ENCODE measurements at places on chromosomes 5 and 9.

- DNase-seq = no peak
Observed at GRCh38 chr5:40572937-40573336, 106.8 kb upstream of the PTGER4 start.

DNA sequence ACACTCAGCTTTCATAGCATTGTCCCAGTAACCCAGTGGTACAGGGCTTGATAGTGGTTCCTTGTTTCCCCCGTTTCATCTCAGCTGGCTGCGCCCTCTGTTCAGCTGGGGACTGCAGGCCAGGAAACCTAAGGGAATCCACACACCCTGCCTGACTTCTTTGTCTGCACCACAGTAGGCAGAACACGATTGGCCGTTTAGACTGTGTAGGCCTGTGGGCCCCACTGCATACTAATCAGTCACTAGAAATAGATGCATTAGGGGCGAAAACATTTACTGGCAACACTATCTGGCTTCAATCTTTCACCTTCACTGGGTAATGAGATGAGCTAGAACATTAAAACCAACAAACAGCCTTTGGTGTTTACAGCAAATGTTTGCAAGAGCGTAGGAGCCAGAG lies 512.7 kb upstream of the BRINP1 start:
- DNase-seq = no peak

DNA sequence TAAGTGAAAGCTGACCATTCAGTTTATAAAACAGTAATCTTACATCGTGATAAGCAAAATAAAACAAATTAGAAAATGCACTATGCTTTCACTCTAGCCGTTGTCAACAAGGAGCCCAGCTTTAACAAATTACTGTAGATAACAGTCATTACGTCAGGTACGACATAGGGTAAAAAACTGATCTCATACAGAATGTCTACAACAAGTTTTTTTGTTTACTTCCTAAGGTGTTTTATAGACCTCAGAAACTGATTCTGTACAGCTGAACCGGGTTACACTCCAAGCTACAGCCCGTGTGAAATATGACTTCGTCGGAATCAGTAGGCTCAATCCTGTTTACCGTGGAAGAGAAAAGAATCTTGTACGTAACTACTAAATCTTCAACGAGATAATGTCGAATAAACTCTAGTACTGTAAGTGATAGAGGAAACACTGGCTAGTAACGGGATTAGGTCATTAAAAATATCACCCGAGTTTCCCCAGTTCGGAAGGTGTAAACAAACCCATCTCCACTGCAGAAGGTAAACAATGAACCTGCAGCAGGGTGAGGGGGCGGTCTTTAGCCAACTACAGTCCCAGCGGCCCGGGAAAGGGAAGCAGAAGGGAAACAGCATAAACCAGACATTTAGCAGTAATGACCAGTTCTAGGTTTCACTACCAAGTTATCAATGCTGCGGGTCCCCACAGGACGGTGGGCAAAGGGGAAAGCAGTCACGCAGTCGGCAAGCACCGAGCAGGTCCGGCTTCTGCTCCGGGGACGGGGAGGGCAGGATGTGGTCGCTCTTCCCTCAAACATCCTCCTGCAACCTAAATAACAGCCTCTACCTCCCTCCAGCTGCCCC lies 1.1 kb downstream of the RICTOR start:
- DNase-seq = peak; percentile 86

DNA sequence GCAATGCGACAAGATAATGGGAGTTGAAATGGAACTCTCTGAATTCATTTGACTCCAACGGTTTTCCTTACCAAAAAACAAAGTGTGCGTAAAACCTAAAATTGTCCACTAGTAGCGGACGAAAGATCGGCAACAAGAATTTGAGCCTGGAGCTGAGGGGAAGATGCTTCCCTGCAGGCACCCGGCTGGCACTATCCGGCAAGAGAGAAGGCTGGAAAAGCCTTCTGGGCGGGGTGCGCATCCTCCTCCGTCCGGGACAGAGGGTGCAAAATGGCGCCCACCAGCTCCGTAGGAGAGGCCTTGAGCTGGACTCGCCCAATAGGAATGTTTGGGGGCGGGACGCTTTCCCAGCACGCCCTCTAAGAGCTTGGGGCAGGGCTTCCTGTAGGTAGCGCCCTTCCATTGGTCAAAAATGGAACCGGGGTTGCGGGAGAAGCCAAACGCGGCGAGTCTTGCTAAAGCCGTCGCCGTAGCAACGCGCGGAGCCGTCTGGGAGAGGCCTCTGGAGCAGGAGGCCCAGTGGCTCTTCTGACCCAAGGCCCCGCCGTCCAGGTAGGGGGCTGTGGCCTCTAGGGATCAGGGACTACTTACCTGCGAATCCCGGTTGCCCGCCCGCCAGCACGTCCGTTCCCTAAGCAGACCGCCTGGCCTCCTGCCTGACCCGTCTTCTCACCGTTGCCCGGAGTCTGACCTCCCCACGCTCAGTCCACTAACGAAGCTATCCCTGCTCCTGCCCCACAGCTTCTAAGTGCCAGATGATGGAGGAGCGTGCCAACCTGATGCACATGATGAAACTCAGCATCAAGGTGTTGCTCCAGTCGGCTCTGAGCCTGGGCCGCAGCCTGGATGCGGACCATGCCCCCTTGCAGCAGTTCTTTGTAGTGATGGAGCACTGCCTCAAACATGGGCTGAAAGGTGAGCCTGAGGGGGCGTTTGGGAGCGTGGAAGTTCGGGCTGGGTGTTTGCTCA lies 9.2 kb downstream of the RUFY1 start:
- DNase-seq = peak; percentile 94

GRCh38 chr9:15935661-15936305 lies 382.9 kb downstream of the CCDC171 start:
- no peak for DNase-seq

DNA sequence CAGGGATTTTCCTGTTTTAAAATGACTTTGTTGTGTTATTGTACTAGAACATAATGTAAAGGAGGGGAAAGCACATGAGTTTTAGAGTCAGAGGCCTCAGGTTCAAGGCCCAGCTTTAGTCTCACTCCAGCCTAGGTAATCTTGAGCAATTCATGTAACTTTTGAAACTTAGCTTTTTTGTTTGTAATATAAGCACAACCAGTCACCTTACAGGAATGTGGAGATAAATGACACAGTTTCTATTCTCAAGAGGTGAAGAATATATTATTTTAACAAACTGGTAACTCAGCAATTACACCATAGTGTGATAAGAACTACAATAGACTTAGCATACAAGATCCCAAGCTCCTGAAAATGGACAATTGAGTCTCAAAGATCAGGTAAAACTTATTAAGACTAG lies 51.2 kb downstream of the ADAMTS19 start:
- DNase-seq = no peak

- DNase-seq = peak; percentile 55
Observed at GRCh38 chr5:172113036-172113435, 75.0 kb downstream of the STK10 start.

- no peak for DNase-seq
Observed at GRCh38 chr5:82164977-82165713, 113.0 kb downstream of the RPS23 start.

DNA sequence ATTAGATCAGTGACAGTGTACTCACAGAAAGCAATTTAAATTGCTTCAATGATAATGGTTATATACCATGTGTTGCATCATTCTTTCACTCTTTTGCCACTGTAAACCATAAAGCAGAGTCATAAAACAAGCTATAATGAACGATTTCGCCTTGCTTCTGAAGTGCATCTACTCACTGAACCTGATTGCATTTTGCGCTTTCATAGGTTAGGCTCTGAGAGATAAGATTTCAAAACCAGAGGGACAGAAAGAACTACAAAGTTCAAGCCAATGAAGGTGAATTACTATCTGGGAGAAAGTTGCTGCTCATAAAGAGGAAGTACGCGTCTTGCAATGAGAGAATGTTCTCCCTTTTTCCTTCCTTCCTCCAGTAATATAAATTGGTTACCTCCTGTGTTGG lies 412.7 kb downstream of the CETN3 start:
- no peak for DNase-seq

- no peak for DNase-seq
Observed at GRCh38 chr9:92986176-92987119, 39.1 kb downstream of the FGD3 start.

- no peak for DNase-seq
Observed at GRCh38 chr5:137374110-137374714, 124.9 kb downstream of the SPOCK1 start.

GRCh38 chr5:143239882-143240518 lies 163.5 kb downstream of the NR3C1 start:
- no peak for DNase-seq

- DNase-seq = no peak
Observed at GRCh38 chr9:34499076-34499475, 23.7 kb downstream of the ENHO start.

DNA sequence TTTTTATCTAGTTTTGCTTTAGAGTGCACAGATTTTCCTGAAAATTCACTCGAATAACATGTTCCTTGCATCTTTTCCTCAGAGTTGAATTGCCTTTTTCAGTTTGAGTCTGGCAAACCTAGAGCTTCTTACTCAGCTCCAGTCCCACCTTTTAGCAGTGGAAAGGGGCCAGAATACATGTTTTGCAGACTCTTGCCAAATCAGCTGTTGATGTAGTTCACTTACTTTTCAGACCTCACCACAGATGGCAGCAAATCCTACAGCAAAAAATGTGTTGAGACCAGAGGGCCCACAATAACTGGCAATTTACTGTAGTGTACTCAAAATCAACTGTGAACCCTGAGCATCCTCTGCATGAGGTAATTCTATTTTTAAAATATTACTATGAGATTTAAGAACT lies 545.2 kb upstream of the ACO1 start:
- DNase-seq = no peak

- no peak for DNase-seq
Observed at GRCh38 chr9:128845186-128845931, 15.8 kb upstream of the SPOUT1 start.

DNA sequence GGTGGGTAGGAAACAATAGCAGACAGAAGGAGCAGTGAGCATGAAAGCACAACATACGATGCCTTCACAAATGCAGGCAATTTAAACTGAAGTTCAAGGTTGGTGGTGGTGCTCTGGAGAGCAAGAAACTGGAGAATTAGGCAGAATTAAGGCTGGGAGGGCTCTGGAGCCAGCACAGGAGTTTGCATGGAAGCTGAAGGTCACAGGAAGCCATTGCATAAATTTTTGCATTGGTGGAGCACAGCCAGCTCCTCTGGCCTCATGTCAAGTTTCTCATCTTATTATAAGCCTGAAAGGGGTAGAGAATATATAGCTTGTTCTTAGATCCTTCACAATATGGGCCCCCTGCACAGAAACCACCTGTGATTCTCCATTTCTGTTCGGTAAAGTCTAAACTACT lies 207.4 kb downstream of the PAPPA start:
- DNase-seq = no peak

- DNase-seq = no peak
Observed at GRCh38 chr9:90645721-90646120, 3.1 kb upstream of the DIRAS2 start.

- no peak for DNase-seq
Observed at GRCh38 chr5:94010814-94011213, 269.4 kb upstream of the POU5F2 start.

DNA sequence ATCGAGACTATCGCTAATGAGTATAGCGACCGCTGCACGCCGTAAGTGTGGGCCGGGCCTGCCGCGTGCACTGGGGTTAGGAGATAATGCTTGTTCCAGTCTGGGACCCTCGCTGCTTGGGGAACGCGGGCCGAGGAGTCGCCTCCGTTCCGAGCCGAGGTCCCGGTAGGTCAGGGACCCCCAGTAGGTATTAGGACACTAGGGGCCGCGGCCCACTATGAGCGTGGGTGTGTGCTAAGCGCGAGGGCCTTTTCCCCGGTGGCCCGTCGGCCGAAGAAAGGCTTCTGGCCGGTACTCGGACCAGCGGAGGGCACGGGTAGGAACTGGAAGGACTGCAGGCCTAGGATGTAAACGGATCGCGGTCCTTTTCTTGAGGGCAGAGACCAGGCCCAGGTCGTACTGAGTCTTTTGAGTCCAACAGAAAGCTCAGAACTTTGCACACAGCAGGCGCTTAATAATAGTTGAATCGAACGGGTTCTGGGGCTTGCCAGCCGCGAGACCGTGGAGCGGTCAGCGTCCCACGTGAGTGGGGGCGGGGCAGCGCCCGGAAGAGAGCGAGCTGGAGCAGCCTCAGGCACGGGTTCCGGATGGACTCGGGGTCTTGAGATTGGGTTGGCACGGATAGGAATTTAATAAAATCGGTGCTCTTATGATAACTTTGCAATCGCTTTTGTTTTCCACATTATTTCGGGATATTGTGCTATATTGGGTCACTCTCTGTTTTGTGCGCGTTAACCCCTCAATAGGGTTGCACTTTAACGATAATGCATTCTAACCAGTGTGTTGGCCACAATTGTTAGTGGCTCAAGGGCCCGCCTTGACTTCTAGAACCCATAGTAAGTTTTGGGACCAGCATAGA lies 733 bp downstream of the HSPA4 start:
- peak; percentile 81 for DNase-seq

GRCh38 chr9:124436320-124436719 lies 13.9 kb upstream of the ADGRD2 start:
- DNase-seq = no peak

Data from activated naive CD4-positive, alpha-beta T cell treated with anti-CD3 and anti-CD28 coated beads, Interleukin-2, amount 50 U/mL, for 72 hours (primary cell).